ENCODE measurements at places on chromosomes 6 and 20.

- no peak for DNase-seq
Observed at GRCh38 chr6:150681578-150682395, 82.1 kb downstream of the PLEKHG1 start.

DNA sequence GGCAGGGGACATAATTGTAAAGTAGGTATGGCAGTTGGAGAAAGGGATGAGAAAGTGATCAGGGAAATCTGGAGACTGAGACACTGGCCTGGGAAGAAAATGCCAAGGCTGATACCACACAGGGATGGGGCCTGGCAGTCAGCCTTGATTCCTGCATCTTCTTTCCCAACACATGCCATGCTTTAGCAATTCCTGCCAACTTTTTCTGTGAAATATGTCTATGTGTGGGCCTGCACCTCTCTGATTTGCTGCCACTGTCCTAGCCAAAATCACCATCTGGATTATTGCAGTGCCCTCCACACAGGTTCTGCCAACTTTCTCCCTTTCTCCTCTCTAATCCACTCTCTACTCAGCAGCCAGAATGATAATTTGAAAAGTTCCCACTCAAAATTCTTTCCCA is 759.8 kb upstream of the CITED2 start:
- no peak for DNase-seq

- peak; percentile 58 for DNase-seq
Observed at GRCh38 chr6:149852180-149852579, 12.0 kb downstream of the LRP11 start.

GRCh38 chr20:54650052-54650719 is 174.8 kb downstream of the DOK5 start:
- DNase-seq, result no peak

GRCh38 chr20:5550733-5551529 is 199.3 kb upstream of the SHLD1 start:
- no peak for DNase-seq

- no peak for DNase-seq
Observed at GRCh38 chr6:35955071-35955470, 34.2 kb upstream of the SRPK1 start.
